ENCODE measurements at places on chromosomes 7 and 10.

DNA sequence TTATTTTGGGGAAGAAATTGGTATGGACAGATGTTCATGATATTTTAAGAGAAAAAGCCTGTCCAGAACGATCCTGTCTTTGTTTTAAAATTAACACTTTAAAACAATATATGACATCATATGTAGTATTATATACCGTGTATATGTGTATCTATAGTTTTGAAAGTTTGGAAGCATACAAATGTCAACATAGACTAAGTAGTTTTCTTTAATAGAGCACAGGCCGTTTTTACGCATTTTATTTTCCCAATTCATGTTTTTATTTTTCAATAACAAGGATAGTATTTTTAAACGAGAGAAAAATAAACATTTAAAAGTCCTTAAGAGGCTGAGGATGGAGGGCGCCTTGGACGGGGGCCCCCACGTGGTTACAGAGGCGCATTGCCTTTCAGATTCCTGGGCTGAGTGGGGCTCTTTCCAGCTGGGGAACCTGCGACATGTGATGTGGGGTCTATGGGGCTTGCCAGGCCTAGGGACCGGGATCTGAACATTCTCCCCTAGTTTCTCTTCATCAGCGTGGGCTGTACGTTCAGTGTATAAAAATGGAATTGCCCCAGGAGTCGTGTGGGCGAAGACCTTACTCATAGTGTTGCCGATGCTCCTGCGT is 127.8 kb upstream of the ZNF746 start:
- DNase-seq = peak; percentile 60

- no peak for DNase-seq
Measured at GRCh38 chr7:68969571-68969970, 628.7 kb upstream of the AUTS2 start.

GRCh38 chr10:128803790-128804189 is 663.3 kb upstream of the MGMT start:
- DNase-seq = no peak

GRCh38 chr7:82017334-82017943 is 247.6 kb upstream of the HGF start:
- DNase-seq = peak; percentile 25

DNA sequence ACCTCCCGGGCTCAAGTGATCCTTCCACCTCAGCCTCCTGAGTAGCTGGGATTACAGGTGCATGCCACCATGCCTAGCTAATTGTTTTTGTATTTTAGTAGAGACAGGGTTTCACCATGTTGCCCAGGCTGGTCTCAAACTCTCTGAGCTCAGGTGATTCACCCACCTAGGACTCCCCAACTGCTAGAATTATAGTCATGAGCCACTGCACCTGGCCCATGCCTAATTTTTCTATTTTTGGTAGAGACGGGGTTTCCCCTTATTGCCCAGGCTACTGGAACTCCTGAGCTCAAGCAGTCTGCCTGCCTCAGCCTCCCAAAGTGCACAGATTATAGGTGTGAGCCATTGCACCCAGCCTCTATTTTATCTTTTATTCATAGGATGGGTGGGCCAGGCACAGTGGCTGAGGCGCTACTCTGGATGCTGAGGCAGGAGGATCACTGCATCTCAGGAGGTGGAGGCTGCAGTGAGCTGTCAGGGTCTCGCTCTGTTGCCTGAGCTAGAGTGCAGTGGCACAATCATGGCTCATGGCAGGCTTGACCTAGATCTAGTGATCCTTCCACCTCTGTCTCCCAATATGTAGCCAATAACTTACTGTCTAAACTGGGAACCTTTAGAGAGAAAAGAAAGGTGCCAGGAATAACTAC is 31.3 kb upstream of the STOX1 start:
- DNase-seq = no peak

DNA sequence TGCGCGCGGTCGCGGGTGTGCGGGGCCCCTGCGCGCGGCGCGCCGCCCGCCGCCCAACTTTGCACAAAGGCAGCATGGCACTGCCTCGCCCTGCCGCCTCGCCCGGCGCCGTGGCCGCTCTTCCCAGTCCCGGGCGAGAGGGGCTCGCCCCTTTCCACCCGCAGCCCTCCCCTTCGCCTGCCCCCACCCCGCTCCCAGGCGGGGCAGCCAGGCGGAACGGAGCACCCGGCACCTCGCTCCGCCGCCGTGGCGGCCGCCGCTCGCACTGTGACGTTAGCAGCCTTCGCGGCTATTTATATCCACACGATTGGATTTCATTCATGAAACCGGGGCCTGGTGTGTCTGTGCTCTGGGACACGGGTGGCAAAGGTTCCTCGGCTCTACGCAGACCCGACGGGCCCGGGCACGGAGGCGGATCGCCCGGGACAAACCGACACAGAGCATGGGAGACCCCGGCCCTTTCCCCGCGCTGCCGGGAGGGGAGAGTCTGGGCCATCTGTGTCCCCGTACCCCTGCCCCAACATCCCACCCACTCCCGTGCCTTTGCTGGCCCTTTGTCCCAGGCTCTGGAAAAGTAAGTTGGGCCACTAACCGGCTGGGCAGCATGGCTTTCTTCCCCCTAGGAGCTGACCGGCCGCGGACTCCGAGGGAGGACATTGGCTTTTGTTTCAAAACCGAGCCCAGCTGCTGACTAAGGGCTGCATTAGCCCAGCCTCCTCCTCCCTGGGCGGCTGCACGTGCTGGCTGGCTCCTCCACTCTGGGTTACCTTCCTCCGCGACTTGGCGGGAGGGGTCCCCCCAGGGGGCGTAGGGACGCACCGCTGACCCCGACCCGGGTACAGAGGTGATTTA is at the start of gene RHOBTB1:
Gene RHOBTB1 (minus strand): TSS at position 128 of the 852 bp plus-strand sequence. CDS start 32,643 bp downstream, outside the sequence.
- peak; percentile 62 for DNase-seq

DNA sequence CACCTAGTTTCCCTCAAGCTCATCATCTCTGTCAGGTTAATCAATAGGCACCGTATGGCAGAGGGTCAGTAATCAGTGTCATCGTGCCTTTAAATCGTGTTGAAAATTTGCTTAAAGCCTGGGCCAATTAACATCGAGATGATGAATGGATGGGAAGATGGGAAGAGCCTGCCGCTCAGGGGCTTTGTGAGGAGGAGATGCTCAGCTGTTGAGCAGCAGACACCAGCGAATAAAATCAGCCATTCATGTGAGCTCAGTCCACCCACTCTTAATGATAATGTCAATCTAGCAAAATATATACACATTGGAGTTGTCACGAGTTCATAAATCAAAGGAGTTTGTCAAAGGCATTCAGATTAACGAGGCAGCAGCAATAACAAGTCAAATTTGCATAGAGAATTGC is 97.7 kb downstream of the BTRC start:
- DNase-seq = no peak

- no peak for DNase-seq
Measured at GRCh38 chr10:129912986-129913695, 50.9 kb downstream of the EBF3 start.

DNA sequence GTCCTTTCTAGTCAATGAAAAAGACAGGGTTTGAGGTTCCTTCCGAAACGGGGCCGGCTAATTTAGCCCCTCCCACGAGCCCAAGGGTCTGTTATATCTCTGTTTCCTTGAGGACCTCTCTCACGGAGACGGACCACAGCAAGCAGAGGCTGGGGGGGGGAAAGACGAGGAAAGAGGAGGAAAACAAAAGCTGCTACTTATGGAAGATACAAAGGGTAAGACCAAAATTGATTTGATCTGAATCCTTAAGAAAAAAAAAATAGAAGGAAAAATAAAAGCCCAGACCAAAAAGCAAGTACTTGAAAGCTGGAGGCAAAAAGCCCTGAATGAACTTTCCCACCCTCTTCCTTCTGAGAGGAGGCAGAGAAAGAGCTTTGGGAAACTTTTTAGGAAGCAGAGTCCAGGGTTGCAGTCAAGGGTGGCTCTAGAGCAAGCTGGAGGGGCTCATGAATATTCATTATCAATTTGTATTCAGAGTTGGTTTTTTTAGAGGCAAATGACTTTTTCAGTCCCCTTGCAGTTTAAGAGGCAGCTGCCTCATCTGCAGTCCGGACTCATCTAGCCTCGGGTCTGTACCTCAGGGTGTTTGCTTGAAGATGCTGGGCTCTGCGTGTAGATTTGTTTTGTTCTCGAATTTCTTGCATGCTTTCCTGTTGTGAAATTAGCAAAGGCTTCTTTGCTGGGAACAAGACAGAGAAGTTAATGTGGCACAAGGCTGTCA is at the start of gene ENTPD1:
Gene ENTPD1 (plus strand): TSS at position 123 of the 721 bp plus-strand sequence. CDS start 77 bp downstream, at position 200.
- no peak for DNase-seq

GRCh38 chr7:114660126-114660486 is 245.5 kb downstream of the FOXP2 start:
- DNase-seq = peak; percentile 61

DNA sequence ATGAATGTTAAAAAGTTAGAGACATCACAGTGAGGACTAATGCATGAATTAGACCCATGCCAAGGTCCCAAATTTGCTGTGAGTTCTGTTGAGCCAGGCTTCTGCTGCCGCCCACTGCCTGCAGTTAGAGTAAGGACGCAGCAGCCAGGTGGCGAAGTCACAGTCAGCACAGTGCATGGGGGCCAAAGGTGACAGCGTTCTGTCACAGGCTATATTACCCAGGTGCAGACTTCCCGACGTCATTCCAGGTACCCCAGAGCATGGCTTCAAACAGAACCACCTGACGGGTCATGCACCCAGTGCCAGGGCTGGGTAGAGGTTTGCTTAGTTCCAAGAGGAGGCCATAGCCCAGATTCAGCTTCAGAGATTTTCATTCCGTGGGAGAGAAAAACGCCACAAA is 33.9 kb upstream of the HMX3 start:
- DNase-seq = no peak

GRCh38 chr10:76763376-76763775 is 874.2 kb downstream of the KCNMA1 start:
- DNase-seq = no peak

DNA sequence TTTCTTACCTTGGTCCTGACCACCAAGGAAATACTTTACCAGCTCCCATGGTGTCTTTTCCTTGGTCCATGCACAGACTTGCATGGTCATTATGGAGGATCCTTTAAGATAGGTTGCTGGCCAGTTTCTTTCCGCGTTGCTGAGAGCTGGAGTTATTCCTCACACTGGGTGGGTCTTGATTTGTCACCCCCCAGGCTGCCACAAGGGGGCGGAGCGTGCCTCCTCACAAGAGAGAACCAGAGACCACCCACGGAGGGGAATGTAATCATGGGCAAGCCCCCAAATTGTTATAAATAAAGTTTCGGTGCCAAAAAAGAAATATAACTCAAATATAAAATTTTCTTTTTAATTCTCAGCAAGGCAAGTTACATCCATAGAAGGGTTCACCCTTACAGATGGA is 10.5 kb upstream of the TRIM24 start:
- DNase-seq = no peak

GRCh38 chr10:21135023-21135931 is 238.2 kb upstream of the NEBL start:
- DNase-seq = no peak

DNA sequence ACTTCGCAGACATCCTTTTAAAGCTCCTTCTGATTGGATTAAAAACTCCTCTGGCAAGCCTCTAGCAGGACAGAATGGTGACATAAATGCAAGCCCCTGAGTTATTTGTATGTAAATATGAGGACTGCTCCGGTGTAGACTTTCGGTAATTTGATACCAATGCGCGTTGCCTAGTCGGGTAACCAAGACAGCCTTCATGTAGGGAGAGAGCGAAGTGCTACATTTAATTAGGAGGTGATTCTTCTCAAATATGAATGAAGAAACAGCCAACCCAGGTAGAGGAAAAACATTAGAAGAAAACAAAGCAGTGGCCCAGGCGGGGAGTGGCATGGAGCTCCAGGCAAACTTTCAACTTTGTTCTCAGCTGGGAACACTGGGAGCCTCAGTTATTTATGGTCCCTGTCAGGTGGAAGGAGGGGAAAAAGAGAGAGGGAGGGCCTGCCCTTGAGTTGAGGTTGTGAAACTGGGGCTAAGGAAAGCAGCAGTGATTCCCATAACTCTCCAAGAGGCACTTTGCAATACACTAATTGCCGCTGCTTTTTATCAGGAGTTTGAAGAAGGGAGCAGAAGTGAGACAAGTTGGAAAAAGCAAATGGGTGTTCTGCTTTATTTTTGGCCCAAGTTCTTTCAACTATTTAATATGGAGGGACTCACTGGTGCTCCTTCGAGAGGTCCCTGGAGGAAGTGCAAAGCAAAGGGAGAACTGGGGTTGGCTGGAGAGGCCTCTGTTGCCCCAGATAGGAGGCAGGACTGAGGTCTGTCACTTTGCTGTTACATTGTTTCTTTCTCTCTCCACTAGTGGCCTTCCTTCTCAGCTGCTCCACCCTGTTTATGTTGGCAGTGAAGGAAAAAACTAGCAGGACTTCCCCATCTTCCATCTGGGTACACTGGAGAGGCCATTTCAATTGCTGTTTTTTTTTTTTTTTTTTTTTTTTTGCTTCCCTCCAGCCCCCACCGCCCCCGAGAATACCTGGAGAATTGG is 234.6 kb upstream of the CCDC6 start:
- peak; percentile 71 for DNase-seq

DNA sequence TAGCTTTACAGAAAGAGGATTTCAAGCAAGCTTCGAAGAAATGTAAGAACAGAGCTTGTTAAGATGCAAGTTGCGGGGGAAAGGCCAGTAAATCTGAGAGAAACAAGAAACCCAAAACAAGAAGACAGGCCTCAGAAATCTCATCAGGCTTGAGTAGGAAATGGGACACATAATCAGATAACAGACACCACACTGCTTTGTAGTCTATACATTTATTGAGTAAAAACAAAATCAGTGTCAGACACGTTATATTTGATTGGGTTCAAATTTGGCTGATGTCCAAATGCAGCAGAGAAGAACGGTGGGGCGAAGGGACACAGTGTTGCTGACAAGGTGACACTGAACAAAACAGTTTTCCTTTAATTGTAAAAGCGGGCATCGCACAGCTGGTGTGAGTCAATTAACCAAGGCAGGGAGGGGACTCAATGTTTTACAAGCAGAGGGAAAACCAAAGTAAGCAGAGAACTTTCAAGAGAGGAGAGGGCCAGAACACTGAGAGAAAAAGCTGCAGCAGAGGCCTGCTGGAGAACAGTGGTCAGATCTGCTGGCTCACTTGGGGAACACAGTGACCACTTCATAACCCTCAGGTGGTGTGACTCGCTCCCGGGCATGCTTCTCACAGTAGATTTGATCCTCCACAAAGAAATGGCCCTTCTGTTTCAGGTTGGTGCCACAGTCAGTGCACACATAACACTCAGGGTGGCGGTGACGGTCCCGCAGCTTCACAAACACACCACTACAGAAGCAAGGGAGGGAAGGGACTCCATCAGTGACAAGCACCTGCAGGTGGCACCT is 43.5 kb downstream of the ACSM6 start:
- DNase-seq = no peak

- no peak for DNase-seq
Measured at GRCh38 chr7:45233249-45233775, 75.7 kb downstream of the RAMP3 start.

All from NCI-H526 treated with DMSO at 0.1 percent for 48 hours (cell line).